Calu3 (cell line): ENCODE measurements at places on chromosomes 11 and 22. TPM values are rescaled to one million over a fixed set of nuclear protein-coding genes. Genes with fewer than 3 reads are reported as not detected.

DNA sequence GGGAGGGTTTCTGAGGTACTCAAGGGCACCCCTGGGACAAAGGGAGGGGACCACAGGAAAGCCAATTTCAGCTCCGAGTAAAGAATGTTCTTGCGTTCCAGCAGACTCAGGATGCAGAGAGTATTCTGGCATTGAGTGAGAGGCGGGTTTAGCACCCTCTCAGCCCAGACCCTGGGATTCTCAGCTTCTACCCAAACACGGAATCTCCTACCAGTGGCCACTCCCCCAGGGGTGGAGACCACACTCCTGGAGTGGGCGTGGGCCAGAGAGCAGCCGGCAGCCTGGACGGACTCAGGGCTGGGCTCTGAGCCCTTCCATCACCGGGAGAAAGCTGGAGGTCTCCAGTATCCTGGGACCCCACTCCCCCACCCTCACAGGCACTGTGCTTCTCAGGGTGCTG lies 26.1 kb upstream of the TTLL12 start:
- DNase-seq = no peak

GRCh38 chr11:2771758-2772466 lies 72.1 kb upstream of the KCNQ1OT1 start:
- DNase-seq = no peak

DNA sequence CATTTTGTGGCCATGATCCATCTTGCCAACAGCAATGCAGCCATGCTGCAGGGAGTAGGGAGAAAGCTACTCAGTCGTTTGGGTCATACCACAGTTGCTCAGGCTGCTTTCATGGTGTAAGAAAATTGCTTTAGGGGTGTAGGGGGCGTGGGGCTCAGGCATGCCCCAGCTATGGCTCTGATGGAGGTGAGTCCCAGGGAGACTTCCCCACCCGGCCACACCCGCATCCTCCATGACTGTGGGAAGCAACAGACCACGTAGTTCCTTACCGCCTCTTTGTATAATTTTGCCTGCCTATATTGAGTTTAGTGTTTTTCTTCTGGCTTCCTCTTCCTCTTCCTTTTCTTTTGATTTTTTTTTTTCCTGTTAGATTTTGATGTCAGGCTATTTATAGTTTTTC lies 58.8 kb downstream of the SPECC1L start:
- no peak for DNase-seq

DNA sequence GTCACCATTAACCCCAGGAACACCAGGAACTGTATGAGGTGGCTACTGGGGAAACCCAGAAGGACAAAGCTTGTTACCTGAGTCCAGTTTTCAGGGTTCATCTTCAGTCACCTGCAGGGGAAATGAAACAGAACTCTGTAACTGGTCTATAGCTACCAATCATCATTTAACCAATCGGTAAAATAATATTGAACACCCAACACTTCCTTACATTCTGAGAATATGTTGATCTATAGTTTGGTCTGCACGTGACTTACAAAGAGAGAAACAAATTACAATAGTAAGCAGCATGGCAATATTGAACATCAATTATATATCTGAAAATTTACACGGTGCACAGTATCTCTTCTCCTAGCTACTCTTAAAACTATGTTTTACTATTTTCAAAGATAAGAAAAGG lies at the start of gene OR6T1:
Gene OR6T1, minus strand, starts transcription at position 101 of the 400 bp plus-strand sequence. Its CDS starts 0 bp downstream, at position 101.
- DNase-seq = no peak

DNA sequence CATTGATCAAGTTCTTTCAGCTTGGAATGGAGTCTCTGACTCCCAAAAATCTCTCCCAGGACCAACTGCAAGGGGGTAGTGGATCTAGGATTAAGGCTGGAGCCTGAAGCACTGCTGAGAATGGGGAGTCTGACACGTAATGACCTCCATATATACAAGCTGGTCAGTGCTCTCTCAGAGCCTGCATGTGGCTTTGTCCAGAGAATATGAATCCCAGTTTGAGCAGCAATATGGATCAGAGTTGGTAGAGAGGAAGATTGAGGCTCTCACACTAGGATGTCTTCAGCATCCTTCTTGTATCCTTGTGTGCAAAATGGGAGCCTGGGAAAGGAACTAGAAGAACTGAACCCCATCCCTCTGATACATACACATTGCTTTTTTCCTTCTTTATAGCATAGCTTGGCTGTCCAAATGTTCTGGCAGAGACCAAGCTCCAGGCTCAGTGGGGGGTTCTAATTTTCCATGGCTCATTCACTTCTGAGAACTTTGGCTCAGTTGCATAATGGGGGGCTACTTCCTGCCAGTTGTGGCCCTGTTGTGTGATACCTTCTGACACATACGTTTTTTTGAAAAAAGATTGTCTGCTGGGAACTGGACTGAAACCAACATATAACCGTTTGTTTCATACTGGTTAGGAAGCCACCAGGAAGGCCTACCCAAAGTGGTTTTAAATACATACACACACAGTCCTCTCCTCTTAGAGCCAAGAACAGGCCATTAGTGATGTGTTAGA lies 138.2 kb downstream of the ETS1 start:
- DNase-seq = no peak

- no peak for DNase-seq
Measured at GRCh38 chr11:126311401-126312291, 7.8 kb downstream of the DCPS start.

Gene LIF
- 202 and 260 TPM in 2 replicates for total RNA-seq

- DNase-seq = no peak
Measured at GRCh38 chr22:45680932-45681700, 9.5 kb downstream of the ATXN10 start.

Gene MS4A15
- total RNA-seq = not detected in 2 replicates

DNA sequence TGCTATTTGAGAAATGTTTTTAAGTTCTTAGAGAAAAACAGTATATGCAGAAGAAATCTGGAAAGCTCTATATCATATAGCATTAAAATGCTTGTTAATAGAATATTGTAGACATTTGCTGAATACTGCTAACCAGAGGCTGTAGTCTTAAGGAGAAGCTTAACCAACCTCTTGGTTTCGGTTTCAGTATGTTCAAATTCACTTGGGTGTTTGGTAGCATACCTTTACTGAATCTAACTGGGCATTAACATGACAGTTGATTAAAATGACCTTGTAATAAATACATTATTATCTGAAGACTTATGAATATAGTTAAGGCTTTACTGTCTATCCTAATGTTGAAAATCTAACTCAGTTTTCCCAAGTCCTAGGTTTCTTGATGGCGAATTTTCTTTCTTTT lies 5.4 kb downstream of the PCF11 start:
- no peak for DNase-seq
